IMR-90 (cell line): ENCODE measurements at places on chromosomes 4 and X. TPM values are rescaled to one million over a fixed set of nuclear protein-coding genes. Genes with fewer than 3 reads are reported as not detected.

DNA sequence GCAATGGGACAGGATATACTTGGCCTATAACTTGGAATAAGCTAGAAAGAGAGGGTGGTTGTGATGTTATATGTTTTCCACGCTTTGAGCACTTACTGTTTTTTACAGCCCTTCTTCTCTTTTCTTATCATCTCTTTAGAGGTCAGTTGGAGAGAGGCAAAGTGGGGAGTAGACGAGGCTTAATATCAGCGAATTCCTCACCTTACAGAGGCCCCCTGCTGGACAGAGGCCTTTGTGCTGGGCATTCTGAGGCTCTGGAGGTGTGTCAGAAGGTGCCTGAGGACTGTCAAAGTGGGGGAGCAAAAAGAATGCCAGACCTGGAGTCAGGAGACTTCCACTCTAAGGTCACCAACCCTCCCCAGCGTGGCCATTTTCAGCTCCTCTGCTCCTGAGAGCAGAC, 42.5 kb downstream of the MAMLD1 start:
- H3K4me3 ChIP-seq, result no peak overlapping the region
- H3K27ac ChIP-seq, result no peak overlapping the region
- no peaks in the 10 kb centered on the region; the same call in 1 of the 2 replicates for H3K4me1 ChIP-seq
- DNase-seq, result no peak
- H3K36me3 ChIP-seq, result no peaks in the 10 kb centered on the region
- no peaks in the 10 kb centered on the region for H3K27me3 ChIP-seq

DNA sequence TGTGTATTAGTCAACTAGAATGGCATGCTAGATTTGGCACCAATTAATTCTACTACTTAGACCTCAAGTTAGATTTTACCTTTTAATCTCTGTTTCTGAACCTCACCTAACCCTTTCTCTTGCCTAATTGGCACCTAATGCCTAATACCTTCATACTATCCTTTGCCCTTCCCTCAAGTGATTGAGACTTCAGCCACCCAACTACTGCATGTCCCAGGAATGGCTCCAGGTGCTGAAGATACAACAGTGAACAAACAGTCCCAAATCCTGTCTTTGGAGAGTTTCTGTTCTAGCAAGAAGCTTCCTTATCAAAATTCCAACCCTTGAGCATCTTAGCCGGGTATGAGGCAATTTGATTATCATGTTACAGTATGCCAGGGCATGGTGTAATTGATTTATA, 139.9 kb downstream of the CPE start:
- H3K36me3 ChIP-seq, result no peaks in the 10 kb centered on the region
- no peaks in the 10 kb centered on the region for H3K27me3 ChIP-seq
- no peak overlapping the region for H3K4me3 ChIP-seq
- H3K4me1 ChIP-seq, result no peaks in the 10 kb centered on the region

GRCh38 chrX:34873500-34874225, 68.9 kb upstream of the FAM47B start:
- no peak overlapping the region for H3K4me3 ChIP-seq
- H3K4me1 ChIP-seq, result peaks cover 3% of the 10 kb centered on the region
- no peaks in the 10 kb centered on the region for H3K27me3 ChIP-seq
- DNase-seq, result peak; percentile 36
- H3K36me3 ChIP-seq, result no peaks in the 10 kb centered on the region

DNA sequence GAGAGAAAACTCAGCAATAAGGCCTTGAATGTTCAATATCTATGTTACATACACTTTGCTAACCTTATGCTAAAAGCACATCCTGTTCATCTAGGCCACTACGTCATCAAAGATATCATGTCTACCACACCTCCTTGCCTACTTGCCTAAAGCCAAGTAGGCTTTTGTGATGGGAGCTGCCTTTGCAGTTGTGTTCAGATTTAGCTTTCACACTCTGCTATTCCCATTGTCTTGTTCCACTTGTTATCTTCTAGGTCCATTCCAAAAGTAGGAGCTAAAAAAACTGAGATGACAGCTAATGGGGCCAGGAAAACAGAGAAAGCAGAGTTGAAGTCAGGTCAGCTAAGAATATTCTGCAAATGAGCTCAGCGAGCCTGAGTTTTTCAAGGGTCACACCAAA, 153.6 kb upstream of the EDNRA start:
- H3K27me3 ChIP-seq, result no peaks in the 10 kb centered on the region
- no peaks in the 10 kb centered on the region for H3K36me3 ChIP-seq
- DNase-seq, result no peak
- no peak overlapping the region for H3K4me3 ChIP-seq
- no peak overlapping the region for H3K27ac ChIP-seq

DNA sequence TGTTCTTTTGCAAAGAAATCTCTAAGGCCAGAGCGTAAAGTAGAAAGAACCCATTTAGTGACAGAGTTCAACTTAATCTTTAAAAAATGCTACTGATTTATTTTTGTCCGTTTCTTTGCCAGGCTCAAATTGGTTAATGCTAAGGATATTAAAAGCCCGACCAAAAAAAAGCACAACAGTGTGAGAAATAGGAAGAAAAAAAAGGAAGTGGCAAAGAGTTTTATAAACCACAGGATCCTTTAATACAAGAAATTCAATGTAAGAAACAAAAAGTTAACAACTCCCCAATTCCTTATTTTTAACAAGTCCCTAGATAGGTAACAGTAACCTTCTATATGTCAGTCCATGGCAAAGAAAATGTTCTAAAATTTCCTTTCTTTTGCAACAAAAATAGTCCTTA, 480.4 kb downstream of the ACTRT1 start:
- H3K36me3 ChIP-seq, result no peaks in the 10 kb centered on the region
- no peaks in the 10 kb centered on the region for H3K4me1 ChIP-seq
- H3K27me3 ChIP-seq, result no peaks in the 10 kb centered on the region
- no peak for DNase-seq
- no peak overlapping the region for H3K4me3 ChIP-seq

GRCh38 chr4:78567500-78568060, 16.0 kb downstream of the ANXA3 start:
- no peak for DNase-seq
- H3K4me3 ChIP-seq, result no peak overlapping the region
- no peak overlapping the region for H3K27ac ChIP-seq
- no peaks in the 10 kb centered on the region for H3K27me3 ChIP-seq
- H3K36me3 ChIP-seq, result no peaks in the 10 kb centered on the region

DNA sequence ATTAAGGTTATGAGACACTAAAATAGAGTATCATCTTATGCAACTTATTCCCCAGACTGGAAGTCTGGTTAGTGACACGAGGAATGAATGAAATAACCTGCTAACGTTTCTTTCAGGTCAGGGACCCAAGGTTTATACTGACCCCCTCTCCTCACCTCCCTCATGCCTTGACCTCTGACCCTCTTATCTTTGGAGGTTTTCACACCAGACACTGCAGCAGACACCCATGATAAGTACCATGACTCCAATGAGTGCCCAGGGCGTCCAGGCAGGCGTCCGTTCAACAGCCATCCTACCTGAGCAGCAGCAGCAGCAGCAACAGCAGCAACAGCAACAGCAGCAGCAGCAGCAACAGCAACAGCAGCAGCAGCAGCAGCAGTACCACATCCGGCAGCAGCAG, 4.2 kb upstream of the NLGN3 start:
- no peaks in the 10 kb centered on the region; the same call in 1 of the 2 replicates for H3K4me1 ChIP-seq
- no peak for DNase-seq
- H3K4me3 ChIP-seq, result no peak overlapping the region

DNA sequence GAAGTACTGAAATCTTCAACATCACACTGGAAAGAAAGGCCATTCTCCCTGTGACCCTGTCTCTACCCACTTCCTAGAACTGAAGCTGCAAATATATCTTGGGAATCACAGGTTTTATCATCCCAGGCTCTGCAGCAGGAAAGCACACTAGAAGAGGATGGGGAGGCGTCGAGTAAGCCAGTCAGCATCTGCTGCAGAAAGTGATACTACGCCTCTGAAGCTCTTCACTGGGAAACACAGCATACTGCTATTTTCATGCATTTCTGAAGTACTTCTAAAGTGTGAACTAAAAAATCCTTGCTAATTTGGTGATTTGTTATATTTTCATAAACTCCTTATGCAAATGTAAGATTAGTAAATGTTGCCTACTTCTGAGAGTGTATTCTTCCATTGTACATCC, 29.1 kb downstream of the RAB33B start:
- H3K36me3 ChIP-seq, result no peaks in the 10 kb centered on the region
- H3K4me3 ChIP-seq, result no peak overlapping the region
- no peak overlapping the region for H3K27ac ChIP-seq

GRCh38 chrX:19569121-19569805, 54.0 kb upstream of the MAP3K15 start:
- H3K4me3 ChIP-seq, result no peak overlapping the region
- H3K27me3 ChIP-seq, result no peaks in the 10 kb centered on the region
- no peak overlapping the region for H3K27ac ChIP-seq
- DNase-seq, result no peak
- H3K4me1 ChIP-seq, result peaks cover 8% of the 10 kb centered on the region

GRCh38 chr4:78616046-78616498, 64.5 kb downstream of the ANXA3 start:
- no peak overlapping the region for H3K4me3 ChIP-seq
- no peak overlapping the region for H3K27ac ChIP-seq
- DNase-seq, result peak; percentile 70
- no peaks in the 10 kb centered on the region; the same call in 1 of the 2 replicates for H3K4me1 ChIP-seq
- no peaks in the 10 kb centered on the region for H3K36me3 ChIP-seq

DNA sequence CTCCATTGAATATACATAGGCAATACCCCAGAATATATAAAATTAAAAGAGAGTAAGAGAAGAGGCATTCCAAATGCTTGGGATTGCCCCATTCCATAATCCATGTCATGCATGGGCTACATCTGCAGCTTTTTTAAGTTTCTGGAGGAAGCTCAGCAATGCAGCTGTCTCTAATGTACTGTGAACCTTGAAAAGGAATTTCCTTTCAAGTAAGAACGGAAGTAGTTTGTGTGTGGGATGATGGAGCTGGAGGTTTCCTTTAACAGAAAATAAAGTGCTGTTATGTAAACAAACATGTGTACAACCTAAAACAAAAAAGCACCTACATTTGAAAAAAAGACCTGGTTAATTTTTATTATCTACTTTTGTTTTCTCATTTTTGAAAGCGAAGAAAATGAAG, 303.5 kb downstream of the BMPR1B start:
- no peaks in the 10 kb centered on the region for H3K4me1 ChIP-seq
- no peaks in the 10 kb centered on the region for H3K27me3 ChIP-seq
- no peak overlapping the region for H3K4me3 ChIP-seq

DNA sequence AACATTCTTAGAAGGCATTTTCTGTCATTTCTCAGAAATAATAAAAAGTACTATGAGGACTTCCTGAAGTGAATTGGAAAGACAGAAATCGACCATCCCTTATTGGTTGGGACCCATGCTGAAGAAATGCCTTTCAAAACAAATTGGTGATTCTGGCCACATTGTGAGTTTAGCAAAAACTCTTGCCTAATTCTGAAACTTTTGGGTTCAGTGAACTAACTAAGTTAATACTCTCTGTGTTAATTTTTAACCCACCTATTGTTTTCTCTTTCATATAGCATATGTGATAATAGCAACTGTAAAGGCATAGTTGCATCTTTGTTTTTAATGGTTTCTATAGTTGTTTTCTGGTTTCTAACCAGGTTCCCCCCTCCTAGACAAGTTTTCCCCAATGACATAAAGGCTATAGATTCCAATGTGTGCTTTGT, 129.3 kb upstream of the FAT1 start:
- H3K27ac ChIP-seq, result no peak overlapping the region
- H3K36me3 ChIP-seq, result no peaks in the 10 kb centered on the region
- H3K27me3 ChIP-seq, result no peaks in the 10 kb centered on the region
- H3K4me3 ChIP-seq, result no peak overlapping the region
- H3K4me1 ChIP-seq, result peaks cover 4% of the 10 kb centered on the region

DNA sequence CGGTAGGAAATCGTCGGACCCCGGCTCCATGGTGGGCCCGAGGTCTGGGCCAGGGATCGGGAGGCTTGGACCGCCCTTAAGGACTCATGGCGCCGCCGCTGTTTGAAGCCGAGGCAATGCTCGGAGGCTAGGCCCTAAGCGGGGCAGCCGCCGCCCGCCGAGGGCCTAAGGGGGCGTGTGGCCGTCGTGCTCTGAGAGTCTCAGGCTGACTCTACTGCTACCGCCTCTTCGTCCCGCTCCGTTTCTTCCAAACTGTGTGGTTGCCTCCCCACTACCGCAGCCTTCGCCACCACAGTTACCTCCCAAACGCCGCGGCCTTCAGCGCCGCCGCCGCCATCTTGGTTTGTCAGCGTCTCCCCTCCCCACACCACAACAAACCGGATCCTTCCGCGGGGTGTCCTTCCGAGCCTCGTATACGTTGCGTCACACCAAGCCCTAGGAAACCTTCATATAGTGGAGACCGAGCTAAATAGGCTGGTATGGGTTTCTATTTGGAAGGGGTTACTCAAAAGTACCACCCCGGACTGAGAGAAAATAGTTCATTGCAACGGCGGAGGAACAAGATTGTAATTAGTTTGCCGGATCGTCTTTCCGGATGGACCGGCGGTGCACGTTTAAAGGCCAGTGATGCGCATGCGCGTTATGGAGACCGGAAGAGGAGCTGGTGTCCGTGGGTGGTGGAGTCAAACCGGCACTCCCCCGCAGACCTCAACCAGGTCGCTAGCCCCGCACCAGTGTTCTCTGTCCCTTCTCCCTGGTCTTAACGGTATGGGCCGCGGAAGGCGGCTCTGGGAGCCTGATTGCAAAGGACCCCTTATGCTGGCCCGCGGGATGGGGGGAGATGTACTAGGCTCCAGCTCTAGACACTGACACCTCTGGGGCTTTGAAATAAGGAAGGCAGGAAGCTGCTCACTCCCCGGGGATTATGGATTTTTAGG, at the start of gene KDM5C:
Gene KDM5C, minus strand, starts transcription at position 348 of the 938 bp plus-strand sequence. Its CDS starts 318 bp downstream, at position 30.
- H3K27ac ChIP-seq, result peak within 1 kb of the TSS; percentile 93
- peaks cover 2% of the 10 kb centered on the region; the same call in 1 of the 2 replicates for H3K27me3 ChIP-seq
- peaks cover 15% of the 10 kb centered on the region for H3K36me3 ChIP-seq
- H3K4me1 ChIP-seq, result peaks cover 13% of the 10 kb centered on the region
- peak; percentile 94 for DNase-seq

DNA sequence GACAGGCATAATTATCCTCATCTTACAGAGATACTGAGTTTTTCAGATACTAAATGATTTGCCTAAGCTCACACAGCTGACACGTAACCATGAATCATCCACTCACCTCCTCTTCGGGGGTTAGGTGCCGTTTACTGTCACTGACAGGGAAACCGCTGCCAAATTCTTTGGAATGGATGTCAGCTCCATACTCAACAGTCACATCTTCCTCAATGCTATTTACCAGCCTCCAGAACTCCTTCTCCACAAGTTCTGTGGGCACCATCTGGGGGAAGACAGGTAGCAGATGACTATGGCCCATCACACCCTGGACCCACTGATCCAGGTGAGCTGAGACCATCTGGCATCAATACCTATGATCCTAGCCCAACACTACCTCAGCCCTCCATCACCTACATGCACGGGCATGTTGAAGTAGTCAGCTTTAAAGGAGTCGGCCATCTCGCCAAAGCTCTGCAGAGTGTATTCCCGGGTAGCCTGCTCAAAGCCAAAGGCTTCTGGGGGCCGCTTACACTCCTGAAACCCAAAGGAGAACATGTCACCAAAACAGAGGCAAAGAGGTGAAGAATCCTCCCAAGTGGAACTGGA, 13.5 kb downstream of the KDM5C start:
- H3K4me1 ChIP-seq, result no peaks in the 10 kb centered on the region
- DNase-seq, result peak; percentile 61
- no peak overlapping the region for H3K27ac ChIP-seq
- H3K4me3 ChIP-seq, result no peak overlapping the region
- H3K36me3 ChIP-seq, result peaks cover 68% of the 10 kb centered on the region
- H3K27me3 ChIP-seq, result no peaks in the 10 kb centered on the region

- no peaks in the 10 kb centered on the region for H3K27me3 ChIP-seq
- H3K4me1 ChIP-seq, result no peaks in the 10 kb centered on the region
- no peak overlapping the region for H3K27ac ChIP-seq
- DNase-seq, result no peak
- no peak overlapping the region for H3K4me3 ChIP-seq
These were observed 2629.2 kb downstream of the PCDH7 start for GRCh38 chr4:33349376-33349775.

FRMPD3 gene
- total RNA-seq, result under 0.01 TPM in 2 replicates

MGAT4D gene
- total RNA-seq, result not detected in 2 replicates

TMEM150C gene
- total RNA-seq, result under 0.01 and 0.36 TPM in 2 replicates

TEX13A gene
- total RNA-seq, result not detected in 2 replicates
